ENCODE measurements at places on chromosomes 6 and 20.

DNA sequence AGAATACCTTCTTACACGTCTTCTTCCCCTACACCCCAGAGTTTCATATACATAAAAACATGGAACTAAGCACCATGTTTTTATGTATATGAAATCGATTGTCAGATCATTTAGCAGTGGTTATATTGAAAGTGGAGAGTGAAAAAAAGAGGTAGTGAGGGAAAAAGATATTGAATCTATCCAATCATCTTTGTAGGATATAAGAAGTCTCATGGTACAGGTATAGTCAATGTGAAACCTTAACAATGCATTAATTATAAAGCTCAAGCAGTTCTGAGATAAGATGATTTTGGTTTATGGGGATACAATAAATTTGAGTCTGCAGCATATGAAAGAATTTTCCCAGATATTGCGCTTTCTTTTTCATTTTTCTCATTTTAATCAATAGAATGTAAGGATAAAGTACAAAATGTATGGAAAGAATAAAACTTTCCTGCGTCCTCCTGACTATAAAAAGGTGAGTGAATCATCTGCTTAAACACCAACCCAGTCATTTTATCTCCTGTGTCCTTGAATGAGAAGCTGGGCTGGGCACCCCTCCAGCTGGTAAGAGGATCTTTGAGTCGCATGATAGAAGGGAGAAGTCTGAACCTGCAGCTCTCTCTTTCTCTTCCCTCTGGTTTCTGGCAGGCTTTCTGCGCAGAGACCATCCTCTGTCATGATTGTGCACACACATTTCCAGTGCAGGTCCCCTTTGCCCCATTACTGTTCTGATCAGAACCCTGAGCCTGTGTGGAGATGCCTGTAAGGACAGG, 28.1 kb upstream of the AKIRIN2 start:
- DNase-seq = peak; percentile 63

DNA sequence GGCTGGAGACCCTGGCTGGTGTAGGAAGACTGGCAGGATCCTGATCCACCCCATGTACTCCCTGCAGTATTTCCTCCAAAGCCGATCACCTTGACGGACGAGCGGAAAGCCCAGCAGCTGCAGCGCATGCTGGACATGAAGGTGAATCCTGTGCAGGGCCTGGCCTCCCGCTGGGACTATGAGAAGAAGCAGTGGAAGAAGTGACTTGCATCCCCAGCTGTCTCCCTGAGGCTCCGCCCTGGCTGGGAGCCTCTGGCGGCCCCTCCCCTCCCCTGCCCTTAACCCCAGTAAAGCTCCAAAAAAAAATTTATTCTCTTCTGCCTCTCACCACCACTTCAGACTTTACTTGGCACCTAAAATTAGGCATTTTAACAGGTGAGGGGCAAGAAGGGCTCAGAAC, 7.0 kb downstream of the COX4I2 start:
- DNase-seq = no peak

GRCh38 chr6:29986179-29986781, 43.9 kb downstream of the HLA-A start:
- no peak for DNase-seq

GRCh38 chr6:93213028-93213427, 206.3 kb downstream of the EPHA7 start:
- no peak for DNase-seq

DNA sequence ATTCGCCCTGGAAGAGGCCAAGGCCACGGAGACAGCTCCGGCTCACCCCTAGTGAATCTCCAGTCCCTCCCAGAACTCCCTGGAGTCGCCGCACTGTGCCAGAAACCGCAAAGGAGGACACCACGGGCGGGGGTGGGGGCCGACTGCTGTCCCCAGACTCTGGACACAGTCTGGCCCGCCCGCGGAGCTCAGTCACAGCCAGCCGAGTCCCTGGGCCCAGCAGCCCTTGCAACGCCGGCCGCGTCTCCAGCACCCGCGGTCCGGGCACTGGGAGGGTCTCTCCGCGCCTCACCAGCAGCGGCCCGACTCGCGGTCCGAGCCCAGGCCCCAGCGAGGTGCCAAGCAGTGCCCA, 518 bp downstream of the PEX6 start:
- DNase-seq = peak; percentile 31

DNA sequence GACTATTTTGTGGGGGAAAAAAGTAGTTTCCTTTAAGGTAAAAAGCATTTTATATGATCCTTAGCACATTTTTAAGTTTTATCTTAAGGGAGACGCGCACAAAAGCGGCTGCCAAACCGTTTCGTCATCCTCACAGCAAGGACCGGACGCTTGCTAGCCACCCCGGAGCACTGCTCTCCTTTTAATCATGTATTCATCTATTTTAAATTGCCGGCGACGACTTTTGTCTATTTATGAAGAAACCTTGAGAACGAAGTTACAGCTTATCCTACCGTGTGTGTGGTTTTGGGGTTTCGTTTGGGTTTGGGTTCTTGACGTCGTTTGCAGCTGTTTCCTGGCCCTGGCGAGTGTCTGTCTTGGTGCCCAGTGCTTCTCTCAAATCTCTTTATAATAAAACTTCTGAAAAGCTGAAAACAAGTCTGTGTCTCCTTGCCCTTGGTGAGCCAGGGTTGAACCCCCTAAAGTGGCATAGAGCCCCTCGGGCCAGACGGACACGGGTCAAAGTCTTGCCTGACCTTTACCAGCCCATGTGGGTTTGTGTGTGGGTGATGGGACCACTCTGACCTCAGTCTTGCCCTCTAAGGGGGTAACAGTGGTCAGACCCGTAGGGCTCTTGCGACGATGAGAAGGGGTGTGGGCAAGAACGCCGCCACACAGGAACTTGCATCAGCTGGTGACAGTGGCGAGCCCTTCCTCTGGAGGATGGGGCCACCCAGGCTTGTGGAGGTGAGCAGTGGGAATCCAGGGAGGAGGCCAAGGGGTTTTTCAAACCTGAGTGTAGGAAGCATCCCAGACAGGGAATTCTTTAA, 117.6 kb downstream of the JPH2 start:
- no peak for DNase-seq

GRCh38 chr6:49325891-49326290, 137.2 kb downstream of the MMUT start:
- peak; percentile 16 for DNase-seq

GRCh38 chr6:19107468-19107867, 720.3 kb downstream of the RNF144B start:
- DNase-seq = no peak

- DNase-seq = no peak
Observed at GRCh38 chr6:21781128-21781527, 187.6 kb downstream of the SOX4 start.

GRCh38 chr6:43180985-43181384, 1.0 kb upstream of the CUL9 start:
- peak; percentile 5 for DNase-seq

DNA sequence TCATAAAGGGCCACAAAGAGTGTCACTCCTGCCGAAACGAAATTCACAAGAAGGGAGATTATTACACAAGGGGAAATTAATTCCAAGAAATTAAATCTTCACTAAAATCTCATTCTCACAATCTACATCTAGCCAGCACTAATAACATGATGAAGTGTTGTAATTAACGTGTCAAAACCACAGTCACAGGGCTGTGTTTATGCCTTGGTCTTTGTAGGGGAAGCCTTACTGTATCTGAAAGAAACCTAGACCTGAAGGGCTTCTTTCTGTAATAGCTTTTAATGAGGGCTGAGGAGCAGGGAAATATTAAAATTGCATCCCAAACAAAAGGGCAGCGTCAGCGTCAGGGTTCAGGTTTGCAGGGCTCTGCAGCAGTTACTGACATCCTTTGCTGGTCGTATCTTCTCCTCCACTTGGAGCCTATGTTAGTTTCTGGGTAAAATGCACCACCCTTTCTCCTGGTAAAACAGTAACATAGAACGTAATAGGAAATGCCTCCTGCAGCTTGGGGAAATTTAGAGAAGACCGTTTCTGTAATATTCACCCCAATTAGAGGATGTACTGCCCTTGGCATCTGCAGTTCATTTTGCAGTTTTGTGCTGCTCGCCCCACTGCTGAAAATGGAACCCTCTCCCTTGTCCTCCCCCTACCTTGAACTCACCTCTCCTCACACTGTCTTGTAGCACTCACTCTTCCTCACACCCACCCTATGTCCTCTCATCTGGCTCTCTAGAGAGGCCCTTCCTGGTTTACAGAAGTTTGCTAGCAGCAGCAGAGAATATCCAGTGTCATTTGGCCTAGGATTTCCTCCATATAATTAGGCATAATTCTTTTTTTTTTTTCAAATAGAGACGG, 109.0 kb upstream of the TRAF3IP2 start:
- DNase-seq = no peak

DNA sequence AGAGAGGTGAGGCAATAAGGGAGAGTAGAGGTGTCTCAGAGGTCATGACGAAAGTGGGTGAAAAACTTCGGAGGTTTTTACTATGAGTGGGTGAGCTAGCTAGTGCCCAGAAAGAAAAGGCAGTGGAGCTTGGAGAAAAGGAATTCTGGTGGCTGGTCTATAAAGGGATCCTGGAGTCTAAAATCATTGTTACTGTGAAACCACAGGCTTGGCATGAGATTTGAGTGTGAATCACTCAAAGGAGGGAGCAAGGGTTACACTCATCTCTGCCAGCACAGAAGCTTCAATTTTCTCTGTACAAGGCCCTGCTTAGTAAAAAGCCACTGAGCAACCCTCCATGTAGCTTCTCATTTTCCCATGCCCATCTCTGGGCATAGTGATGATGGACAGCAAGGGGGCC, 47.5 kb downstream of the CD83 start:
- peak; percentile 61 for DNase-seq

GRCh38 chr20:3744806-3745685, 12.6 kb downstream of the HSPA12B start:
- DNase-seq = peak; percentile 58

GRCh38 chr20:36490191-36490590, 51.1 kb upstream of the MYL9 start:
- no peak for DNase-seq

DNA sequence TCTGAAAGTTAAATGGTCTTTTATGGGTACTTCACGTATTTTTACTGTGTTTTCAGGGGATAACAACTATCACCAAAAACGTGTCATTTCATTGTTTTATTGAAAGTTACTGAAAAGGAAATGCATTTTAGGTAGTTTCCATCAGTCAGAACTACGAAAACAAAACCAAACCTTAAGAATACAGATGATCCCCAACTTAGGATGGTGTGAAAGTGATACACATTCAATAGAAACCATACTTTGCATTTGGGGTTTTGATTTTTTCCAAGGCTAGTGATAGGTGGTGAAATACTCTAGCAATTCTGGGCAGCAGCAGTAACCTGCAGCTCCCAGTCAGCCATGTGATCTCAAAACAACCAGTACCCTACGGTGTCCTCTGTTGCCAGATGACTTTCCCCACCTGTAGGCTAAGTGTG, 25.9 kb upstream of the EFHC1 start:
- no peak for DNase-seq

DNA sequence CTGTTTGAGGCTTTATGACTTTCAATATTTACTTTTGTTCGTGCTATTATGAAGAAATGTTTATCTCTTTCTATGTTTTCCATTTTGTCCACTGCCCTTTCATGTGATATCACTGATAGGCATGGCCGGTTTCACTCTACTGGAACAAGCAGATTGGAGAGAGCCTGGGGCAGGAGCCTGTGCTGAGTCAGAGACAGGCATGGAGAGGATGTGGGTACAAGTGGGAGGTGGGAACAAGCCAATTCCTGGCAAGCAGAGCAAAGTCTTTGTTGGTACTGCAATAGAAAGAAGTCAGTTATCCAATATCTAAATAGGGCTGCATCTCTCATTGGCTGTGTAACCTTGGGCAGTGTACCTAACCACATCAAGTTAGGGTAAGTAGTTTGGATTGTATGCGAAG, 545.6 kb upstream of the MAP3K7 start:
- DNase-seq = peak; percentile 15
